Activated T-cell treated with anti-CD3 and anti-CD28 coated beads, Interleukin-2, amount 50 U/mL, for 4 hours (primary cell): ENCODE measurements at places on chromosomes 12 and 14.

GRCh38 chr14:95413289-95414215 lies 93.8 kb upstream of the CLMN start:
- DNase-seq = no peak

- no peak for DNase-seq
These were observed 9.5 kb upstream of the CDKN3 start for GRCh38 chr14:54387328-54387727.

DNA sequence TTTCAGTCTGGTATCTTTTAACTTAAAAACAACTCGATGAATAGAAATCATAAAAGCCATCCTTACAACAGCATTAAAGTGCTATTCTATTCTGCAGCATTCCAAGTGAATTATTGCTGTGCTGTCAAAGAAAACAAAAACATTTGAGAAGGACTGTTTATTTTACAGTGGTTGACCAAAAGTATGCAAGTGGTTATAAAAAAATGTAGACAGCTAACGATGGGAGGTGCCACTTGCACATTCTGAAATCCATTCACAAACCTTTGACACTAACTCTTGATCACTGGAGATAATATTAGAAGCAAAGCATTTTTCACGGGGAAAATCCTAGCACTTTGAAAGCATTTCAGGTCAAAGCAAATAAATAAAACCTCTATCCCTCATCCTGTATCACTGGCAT lies 55.6 kb downstream of the HMGA2 start:
- DNase-seq = no peak

GRCh38 chr14:102945346-102946130 lies 23.1 kb downstream of the AMN start:
- no peak for DNase-seq

DNA sequence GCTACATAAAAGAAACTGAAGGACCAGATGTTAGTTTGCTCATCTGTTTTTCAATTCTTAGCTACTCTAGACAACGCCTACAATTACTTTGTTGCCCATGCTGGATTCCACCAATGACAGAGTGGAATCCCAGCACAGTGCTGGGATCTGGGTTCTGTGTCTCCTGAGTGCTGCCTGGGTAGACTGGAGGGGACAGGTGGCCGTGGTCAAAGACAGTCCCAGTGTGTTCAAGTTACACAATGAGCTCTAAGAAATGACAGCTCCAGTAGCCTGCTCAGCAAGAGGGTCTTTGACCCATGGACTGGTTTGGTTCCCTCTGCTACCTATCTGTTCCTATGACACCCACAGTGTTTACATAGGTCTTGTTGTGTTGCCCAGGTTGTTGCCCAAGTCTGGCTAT lies 38.5 kb downstream of the C2CD5 start:
- DNase-seq = no peak

DNA sequence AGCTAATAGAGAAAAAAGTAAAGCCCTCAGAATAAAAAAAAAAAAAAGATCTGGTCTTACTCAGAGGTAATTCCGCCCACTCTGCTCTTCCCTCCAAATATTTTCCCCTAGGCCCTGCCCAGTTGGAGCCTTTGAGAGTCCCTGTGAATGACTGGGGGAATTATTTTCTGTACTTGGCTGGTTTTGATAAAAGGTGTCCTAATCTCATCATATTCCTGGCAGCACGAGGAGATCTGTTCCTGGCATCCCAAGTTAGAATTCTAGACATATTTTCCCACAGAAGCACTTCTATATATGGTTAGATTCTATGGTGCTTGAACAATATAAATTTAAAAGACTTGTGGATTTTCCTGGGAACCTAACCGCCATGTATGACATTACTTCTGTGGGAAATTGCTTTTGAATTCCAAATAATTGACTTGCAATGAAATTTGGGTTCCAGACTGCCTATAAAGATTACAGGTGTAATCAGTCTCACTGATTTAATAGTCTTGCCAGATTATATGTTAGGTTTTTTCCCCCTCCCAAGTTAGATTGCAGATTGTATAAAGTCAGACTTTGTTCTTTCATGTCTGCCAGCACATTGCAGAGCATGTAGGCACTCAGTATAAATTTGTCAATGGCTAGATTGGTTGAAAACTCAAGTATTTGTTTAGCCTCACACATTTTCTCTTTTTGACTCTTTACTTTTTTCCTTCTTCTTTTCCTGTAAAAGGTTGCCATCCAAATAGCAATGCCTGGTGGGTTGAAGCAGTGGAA lies 12.3 kb downstream of the GPX2 start:
- DNase-seq = no peak

- no peak for DNase-seq
These were observed 127.4 kb downstream of the KCNK10 start for GRCh38 chr14:88195676-88196075.

DNA sequence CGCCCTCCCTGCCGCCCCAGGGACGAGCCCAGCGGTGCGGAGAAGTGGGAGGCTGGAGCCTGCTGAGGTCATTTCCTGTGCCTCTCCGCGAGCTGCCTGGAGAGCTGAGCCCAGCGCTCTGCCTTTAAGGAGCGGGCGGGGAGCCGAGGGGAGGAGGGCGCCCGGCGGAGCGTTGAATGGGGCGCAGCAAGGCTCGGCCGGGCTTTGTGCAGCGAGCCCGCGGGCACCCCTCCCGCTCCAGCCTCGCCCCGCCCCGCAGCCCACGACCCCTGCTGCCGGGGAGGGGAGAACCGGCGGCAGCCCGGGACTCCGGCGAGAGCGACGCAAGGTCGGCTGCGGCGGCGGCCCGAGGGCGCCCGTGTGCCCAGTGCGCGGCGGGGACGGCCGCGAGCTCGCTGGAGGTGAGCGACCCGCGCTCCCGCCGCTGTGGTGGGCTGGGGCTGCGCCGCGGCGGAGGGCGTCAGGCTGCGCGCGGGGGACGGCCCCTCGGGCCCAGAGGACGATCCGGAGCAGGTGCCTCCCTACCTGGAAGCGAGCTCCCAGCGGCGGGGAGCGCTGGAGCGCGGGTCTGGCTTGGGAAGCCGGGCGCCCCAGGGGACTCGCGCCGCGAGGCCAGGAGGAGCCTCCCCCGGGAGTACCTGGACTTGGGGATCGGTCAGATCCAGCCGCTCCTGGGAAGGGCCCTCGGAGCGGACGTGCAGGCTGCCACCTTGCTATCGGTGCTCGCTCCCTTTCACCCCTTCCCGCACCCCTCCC lies at the start of gene PLEKHH1:
Gene PLEKHH1 (plus strand): TSS at position 293 of the 756 bp plus-strand sequence. CDS start 8,578 bp downstream, outside the sequence.
- peak; percentile 43 for DNase-seq

- DNase-seq = no peak
These were observed 37.7 kb downstream of the BEST3 start for GRCh38 chr12:69661386-69661785.

DNA sequence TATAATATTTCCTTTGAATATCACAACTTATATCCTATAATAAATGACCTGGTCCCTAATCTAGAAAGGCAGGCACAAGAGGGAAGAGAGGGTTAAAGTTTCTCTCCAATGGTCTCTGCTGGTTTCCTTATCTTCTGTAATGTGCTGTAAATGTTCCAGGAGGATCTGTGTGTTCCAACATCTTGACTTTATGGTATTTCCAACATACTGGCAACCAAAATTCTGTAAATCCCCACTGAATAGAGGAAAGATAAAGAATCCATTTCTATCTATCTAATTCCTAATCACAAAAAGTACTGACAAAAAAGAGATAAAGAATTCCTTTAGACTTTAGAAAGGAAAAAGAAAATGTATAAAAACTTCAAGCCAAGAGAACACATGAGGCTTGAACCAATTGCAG lies 146.4 kb upstream of the CCDC198 start:
- no peak for DNase-seq

DNA sequence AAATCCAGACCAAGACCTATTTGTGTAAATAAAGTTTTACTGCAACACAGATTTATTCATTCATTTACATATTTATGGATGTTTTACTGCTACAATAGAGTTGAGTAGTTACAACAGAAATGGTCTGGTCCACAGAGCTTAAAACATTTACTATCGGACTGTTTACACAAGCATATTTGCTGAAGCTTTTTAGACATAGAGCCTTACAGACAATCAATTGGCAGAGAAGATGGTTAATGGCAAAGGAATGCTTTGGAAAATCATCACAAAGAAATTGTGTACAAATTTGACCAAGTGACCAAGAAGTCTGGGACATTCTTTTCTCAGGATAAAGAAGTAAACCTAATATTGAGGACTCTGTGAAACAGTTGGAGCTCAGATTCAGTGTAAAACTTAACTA lies 504.3 kb downstream of the SLC16A7 start:
- no peak for DNase-seq

- peak; percentile 10 for DNase-seq
These were observed 392 bp downstream of the SLC15A4 start for GRCh38 chr12:128823216-128823915.

DNA sequence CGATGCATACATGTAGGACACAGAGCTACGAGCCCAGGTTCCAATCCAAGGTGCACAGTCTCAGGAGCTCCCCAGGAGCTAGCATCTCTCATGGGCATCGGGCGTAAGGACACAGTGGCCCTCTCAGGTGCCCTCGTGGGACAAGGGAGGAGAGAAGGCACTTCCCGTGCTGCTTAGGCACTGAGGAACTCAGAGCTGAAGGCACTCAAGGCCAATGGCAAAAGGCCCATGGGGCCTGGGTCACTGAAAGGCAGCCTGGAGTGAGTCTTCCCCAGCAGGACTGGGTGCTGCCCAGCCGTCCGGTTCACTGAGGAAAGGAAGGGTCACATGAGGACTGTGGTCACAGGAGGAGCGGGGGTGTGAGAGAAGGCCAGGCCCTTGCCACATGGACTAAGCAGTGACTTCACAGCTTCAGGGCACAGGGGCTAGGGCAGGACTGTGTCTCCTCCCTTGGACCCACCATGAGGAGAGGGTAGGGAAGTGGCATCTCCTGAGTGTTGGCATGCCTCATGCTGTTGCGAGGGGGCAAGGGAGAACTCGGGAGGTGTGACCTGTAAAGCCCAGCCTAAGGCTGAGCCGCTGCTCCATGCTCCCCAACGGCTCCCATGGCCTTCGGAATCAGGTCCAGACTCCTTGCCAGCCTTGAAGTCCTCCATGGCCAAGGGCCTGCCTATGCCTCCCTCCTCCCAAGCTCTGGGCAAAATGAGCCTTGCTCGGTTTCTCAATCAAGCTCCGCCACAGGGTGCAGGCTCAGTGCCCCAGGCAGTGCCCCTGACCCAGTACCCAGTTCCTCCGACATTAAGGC lies 51.8 kb downstream of the CHGA start:
- DNase-seq = no peak

- no peak for DNase-seq
These were observed 3.3 kb upstream of the CHURC1 start for GRCh38 chr14:64910847-64911495.

- no peak for DNase-seq
These were observed 45.8 kb downstream of the ATL1 start for GRCh38 chr14:50605766-50606165.

GRCh38 chr14:67943947-67944346 lies 124.4 kb downstream of the RAD51B start:
- peak; percentile 21 for DNase-seq

DNA sequence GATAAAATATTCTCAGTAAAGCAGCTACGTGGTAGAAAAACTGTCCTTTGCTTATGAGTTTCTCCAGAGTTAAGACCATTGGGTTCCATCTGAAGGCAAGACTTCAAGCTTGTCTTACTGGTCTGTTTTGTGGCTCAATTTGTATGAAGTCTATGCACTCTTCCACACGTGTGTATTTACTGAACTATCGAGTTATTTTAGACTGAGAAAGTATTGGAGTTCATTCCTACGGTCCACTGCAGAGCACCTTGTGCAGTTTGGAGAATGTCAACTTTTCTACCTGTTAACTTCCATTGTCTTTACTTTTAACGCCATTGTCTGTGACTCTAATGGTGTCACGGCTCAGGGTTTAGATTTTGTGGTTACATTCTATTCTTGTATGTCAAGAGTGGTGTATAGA lies 3.7 kb downstream of the HIF1A start:
- no peak for DNase-seq

DNA sequence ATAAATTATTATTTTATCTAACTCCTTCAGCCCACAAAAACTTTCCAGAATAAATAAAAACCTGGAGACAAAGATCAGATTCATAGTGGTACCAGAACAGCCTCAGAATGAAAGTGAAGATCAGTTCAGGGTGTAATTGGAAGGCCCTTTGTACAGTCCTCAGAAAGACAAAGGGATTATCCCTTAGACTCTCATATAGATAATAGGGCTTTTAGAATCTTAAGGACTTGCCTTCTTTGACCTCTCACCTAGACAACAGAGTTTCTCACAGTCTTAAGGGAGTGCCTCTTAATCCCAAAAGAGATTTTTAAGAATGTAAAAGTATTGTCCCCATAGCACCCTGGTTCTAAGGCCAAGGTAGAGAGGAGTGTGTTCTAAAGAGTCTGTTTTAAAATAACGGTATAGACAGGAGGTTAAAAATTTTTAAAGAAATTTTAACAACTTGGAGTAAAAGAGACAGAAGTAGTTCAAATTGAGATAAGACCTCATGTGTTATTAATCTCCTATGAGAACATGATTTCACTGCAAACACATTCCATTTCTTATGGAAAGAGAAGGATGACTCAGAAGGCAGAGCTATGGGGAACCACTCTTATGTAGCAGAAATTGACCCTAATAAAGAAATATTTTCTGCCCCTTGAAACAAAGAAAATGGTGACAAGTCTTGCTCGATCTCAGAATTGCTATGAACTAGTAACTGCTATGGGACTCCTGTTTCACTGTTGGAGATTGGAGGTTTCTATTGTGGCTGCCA lies 24.2 kb upstream of the NOVA1 start:
- no peak for DNase-seq

DNA sequence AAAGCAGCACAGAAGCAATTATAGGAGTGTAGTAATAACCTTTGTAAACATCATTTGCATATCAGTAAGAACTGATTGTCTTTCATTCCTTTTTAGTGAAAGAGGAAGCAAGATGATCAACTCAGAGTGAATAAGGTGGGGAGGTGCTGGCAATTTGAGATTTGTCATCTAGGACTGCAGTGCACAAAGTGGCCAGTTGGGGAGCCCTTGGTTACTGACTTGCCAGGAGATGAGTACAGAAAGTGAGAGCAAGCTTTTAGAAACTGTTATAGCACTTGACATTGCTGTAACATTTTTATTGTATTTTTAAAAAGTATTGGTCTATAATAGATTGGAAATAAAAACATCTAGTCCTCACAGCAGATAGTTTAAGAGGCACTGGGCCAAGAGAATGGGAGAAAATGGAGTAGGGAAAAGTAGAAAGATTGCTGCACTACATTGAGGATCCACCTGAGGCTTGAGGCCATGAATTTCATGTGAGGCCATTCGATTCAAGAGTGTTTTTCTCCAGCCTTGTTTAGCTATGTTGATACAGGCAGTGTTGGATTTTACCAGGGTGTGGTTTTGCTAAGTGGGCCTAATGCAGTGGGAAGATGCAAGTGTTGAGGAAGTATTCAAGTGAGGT lies 98.2 kb downstream of the SNAPC1 start:
- DNase-seq = peak; percentile 52

DNA sequence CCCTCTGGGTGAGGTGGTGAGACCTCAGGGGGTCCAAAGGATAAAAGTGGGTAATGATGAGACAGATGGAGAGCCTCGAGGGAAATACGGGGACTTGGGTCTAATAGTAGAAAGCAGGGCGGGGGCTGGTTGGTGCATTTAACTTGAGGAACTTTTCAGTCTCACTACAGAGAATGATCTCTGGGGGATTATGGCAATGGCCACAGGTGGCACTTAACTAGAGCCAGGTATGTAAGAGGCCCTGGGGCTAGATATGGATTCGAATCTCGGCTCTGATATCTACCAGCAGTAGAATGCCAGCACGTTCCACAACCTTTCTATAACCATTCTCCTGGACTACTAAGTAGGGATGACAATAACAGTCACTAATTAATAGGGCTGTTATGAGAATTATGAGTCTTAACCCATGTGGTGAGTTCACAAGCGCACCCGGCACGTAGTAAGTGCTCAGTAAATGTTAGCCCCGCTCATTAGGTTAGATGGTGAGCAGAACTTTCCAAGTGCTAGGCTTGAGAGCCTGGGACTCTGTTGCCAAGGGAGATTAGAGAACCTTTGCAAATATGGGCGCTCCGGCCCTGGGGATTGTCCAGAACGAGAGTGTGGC lies 888 bp upstream of the PLXNC1 start:
- no peak for DNase-seq
